ENCODE measurements at places on chromosomes 3 and 15. TPM values are rescaled to one million over a fixed set of nuclear protein-coding genes. Genes with fewer than 3 reads are reported as not detected.

DNA sequence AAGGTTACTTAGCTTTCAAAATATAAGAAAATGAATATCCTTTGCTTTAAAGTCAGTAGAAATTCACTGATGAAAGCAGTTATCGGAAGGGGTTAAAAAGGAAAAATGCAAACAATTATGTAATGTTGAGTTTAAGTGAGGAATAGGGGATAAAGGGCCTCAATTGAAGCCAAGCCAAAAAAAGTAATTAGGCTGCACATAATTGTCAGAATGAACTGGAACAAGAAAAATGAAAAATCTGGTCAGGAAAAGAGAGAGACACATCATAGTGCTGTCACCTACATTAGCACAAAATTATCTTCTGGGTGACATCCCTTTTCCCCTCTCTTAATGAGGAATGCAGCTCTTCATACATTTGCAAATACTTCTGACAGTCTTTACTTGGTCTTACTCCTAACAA is 48.8 kb upstream of the PIK3R4 start:
- DNase-seq, result no peak

DNA sequence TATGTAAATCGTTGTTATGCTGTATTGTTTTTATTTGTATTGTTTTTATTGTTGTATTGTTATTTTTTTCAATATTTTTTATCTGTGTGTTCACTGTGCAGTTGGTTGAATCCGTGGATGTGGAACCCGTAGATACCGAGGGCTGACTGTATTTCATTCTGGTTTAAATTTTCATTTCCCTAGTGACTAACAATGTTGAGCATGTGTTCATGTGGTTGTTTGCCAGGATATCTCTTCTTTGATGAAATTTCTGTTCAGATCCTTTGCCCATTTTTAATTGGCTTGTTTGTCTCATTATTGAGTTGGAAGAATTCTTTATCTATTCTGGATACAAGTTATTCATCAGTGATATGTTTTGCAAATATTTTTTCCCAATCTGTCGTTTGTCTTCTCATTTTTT is 29.7 kb downstream of the STOML1 start:
- no peak for DNase-seq

DNA sequence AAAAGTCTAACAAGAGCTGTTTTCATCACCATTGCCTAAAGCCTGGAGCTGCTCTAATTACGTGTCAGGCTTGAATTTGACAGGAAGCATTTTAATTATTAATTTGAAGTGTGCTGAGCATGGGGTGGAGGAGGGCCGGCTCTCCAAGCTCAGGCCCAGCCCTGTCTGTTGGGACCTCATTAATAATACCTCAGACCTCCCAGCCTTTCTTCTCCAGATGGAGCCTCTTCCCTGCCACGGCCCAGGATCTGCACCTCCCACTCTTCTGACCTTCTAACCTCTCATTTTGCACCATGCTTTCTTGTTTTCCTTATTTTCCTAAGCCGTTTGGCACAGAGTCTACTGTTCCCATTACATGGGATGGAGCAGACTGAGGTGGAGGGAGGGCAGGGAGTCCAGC is 30.0 kb downstream of the INSYN1 start:
- no peak for DNase-seq

GRCh38 chr3:138434276-138434874 is at the start of gene ESYT3:
TSS of gene ESYT3 (plus strand) at chr3:138434616. CDS start at chr3:138434799, 183 bp downstream.
- peak; percentile 73 for DNase-seq

DNA sequence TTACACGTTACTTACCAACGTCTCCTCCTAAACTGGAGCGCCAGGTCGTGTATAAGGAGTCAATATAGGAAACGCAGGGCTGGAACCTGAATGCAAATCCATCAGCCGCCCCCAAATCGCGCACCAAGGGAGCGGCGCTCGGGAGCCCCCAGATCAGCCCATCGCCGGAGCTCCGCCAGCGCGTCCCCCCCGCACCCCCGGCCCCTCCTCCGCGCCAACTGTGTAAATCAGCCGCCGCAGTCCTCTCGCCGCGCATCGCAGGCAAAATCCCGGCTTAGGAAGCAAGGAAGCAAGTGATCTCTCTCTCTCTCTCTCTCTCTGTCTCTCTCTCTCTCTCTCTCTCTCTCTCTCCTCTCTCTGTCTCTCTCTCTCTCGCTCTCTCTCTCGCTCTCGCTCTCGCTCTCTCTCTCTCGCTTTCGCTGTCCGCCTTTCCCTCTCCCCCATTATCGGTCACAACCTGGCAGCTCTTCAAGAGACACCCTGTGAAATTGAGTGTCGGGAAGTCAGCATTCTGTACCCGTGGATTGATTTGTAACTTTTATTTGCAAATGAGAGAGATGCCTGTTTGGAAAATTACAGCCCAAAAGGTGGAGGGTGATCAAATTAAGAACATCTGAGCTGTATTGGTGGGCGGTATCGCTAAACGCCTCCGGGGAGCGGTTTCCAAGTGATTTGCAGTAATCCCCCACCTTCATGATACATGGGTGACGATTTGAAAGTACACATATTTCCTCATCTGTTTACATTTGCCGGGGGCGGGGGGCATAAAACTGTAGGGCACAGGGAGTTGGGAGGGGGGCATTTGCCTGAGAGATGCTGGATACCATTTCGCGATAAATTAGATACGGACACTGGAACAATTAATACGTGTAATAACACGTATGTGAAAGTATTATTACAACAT is 645 bp upstream of the SLITRK3 start:
- no peak for DNase-seq

- DNase-seq, result no peak
Observed at GRCh38 chr3:71680603-71681002, 44.6 kb downstream of the EIF4E3 start.

- DNase-seq, result no peak
Observed at GRCh38 chr3:16768014-16768413, 116.7 kb upstream of the PLCL2 start.

GRCh38 chr3:3170998-3171397 is 8.5 kb downstream of the CRBN start:
- DNase-seq, result no peak

DNA sequence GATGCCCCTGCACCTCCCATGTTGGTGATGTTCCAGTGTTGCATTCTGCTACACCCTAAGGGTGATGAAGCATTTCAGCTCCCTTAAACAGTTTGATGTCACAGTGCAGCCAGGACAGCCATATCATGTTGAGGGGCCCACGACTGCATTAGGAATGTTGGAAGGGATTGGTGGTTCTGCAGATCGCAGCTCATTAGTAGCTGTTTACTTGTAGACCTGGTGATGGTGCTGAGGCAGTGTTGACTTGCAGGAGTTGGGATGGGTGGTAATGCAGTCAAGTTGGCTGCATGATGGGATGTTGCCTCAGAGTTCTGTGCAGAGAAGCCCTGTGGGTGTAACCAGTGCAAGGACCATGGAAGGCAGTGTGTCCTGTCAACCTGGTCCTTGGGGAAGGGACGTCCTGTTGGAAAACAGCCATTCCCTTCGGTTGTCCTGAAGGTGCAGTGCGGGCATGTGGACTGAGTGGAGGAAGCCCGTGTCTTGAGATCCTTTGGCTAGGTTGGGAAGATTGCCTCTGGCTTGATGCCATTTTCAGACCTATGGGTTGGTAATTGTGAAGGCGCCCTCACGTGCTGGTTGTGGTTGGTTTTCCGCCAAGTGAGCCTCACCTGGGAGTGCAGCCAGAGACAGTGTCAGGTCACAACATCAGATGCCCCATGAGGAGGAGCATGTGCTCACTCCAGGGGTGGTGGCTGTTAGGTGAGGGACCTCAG is 100.7 kb downstream of the SNRPN start:
- no peak for DNase-seq

DNA sequence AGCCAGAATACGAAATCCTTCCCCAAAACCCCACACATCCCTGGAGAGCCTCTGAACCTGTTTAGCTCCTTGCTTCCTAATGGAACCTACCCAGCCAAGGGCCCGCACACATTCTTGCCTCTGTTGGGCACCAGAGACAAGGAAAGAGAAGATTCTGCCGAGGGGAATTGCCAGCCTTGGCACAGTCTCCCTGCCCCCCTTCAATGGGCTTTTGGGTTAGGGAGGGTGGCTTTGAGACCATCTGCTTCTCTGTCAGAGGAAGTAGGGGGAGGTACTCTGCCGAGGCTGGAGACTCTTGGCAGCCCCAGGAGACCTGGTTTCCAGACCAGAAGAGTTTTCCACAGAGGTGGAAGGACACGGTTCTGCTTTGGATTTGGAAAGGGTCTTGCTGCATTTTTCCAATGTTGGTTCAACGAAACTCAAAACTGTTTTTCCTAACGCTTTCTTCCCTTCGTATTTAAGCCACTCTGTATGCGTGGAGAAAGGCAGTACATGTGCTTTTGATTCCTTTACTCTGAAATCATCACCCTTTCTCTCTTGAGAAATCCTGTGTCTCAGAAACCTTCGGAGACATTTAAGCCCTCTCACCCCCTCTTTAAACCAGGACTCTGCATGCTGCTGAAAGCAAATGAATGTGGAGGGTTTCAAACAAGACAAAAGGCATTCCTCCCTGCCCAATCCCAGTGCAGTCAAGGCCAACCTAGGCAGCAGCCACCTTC is 78.8 kb upstream of the PRR23C start:
- DNase-seq, result no peak

DNA sequence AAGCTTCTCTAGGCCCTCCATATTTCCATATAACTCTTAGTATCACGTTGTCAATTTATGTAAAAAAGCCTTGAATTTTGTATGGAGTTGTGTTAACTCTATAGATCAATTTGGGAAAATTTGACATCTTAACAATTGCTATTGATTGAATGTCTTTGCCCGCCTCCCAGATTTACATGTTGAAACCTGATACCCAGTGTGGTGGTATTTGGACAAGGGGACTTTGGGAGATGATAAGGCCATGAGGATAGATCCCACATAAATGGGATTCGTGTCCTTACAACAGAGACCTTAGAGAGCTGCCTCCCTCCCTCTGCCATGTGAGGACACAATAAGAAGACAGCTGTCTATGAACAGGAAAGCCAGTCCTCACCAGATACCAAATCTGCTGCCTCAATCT is 21.1 kb upstream of the TNK2 start:
- no peak for DNase-seq

- peak; percentile 75 for DNase-seq
Observed at GRCh38 chr3:183427876-183428446, 458 bp downstream of the MCF2L2 start.

GRCh38 chr15:80507638-80508316 is 103.6 kb downstream of the ARNT2 start:
- no peak for DNase-seq

DNA sequence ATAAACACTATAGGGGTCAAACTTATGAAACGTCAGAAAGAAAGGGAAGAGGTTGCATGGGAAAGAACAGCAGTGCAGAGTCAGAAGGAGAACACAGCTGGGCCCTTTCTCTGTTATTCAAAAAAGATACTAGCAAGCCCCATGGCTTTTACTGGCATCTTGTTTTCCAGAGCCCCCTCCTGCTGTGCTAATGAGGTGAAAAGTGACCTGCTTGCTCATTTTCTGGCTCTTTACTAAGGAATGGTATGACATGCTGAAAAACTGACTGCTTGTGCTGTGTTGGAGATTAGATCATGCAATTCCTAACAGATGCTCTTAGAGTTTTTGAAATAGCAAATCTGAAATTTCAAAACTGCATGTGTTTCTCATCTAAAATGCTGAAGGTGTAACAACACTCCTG is 541.6 kb upstream of the ALCAM start:
- DNase-seq, result no peak

Gene MYD88
- 3.8 TPM for total RNA-seq

Gene KCNH8
- not detected for total RNA-seq

Gene CFAP100
- not detected for total RNA-seq

Gene ALS2CL
- 10.1 TPM for total RNA-seq

Gene ALCAM
- 0.42 TPM for total RNA-seq
